Stimulated activated CD4-positive, alpha-beta T cell treated with anti-CD3 and anti-CD28 coated beads, Interleukin-1b, Interleukin-23, amount 100 ng/mL, for 48 hours (primary cell): ENCODE measurements at places on chromosomes 16 and 17.

DNA sequence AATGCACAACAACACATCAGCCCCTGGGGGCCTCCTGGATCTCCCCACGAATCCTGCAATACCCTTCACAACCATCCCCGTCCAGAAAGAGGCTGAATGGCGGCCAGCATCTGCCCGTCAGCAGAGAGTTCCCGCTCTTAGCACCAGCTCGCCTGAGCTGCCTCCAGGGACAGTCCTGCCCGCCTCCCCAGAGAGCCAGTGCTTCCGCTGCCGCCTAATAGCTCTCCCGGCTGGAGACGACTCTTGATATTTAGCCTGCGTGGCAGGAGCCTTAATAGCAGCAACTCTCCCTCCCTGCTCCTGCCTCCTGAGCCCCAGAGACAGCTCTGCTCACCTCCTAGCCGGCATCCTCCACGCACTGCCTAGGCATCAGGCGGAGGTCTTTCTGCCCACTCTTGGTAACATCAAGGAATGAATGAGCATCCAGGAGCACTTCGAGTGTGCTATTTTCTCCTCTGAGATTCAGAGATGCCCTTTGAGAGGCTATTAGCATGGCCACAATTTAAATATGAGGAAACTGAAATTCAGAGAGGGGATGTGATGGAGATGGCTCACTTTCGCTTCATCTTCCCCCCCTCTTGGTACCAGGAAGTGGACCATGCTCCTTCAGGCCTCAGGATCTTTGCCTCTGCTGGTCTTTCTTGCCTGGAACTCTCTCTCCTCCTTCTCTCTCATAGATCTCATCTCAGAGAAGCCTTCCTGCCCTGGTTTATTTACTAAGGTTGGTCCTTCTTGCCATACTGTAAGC is 67.9 kb downstream of the RAI1 start:
- DNase-seq = no peak

DNA sequence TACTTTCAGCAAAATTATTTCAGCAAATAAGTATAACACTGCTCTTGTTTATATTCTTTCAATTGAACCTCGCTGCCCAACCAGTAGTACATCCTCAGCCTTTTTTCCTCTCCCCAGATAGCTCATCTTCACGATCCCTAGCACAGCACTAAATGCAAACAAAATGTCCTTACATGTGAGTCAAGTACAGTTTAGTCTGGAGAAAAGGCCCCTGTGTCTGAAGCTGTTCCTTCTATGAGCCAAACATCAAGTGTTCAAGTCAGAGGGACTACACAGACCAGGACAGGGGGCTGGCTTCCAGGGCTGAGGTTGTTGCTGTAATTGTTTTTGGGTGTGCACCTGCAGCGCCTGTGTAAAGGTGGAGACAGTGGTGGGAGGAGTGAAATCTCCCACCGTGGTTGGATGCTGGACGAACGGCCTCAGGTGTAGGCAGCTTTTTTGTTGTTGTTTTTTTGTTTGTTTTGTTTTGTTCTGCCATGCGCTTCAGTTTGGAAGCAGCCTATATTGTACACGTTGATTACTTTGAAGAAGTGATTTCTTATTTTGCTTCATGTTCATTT is 147.1 kb downstream of the PRKCA start:
- no peak for DNase-seq

DNA sequence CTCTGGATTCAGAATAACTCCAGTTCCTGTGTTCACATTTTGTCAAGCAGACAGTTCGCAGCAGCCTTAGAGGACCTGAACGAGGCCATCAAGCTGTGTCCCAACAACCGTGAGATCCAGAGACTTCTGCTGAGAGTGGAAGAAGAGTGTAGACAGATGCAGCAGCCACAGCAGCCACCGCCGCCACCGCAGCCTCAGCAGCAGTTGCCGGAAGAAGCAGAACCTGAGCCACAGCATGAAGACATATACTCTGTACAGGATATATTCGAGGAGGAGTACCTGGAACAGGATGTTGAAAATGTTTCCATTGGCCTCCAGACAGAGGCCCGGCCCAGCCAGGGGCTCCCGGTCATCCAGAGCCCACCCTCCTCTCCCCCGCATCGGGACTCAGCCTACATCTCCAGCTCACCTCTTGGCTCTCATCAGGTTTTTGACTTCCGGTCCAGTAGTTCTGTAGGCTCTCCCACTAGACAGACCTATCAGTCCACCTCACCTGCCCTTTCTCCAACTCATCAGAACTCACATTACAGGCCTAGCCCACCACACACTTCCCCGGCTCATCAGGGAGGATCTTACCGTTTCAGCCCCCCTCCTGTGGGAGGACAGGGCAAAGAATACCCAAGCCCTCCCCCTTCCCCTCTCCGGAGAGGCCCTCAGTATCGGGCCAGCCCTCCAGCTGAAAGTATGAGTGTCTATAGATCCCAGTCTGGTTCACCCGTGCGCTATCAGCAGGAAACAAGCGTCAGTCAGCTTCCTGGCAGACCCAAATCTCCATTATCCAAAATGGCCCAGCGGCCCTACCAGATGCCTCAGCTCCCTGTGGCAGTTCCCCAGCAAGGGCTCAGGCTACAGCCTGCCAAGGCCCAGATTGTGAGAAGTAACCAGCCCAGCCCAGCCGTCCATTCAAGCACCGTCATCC is 25.9 kb downstream of the CYB561 start:
- no peak for DNase-seq

GRCh38 chr16:70726892-70727361 is 41.1 kb upstream of the MTSS2 start:
- no peak for DNase-seq

DNA sequence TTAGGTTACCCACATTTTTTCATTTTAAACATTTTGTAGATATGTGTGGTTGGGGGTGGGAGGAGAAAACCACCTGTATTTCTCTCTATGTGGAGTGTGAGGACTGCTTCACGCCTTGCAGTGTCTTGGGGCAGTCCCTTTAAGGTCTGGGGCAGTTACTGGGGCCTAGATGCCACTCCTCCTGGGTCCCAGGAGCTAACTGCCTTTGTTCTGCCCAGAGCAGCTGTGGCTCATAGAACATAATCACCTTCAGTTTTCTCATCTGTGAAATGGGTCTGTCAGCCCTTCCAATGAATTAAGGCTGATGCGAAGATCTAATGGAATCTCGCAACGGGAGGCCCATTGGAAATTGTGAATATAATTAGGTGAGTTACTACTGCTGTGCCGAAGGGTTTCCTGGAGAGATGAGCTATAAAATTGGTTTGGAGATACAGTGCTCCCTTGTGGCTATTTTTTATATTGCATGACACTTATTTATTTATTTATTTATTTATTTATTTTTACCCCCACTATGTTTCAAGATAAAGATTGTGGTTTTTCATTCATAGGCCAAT is 22.9 kb downstream of the DHRS7C start:
- no peak for DNase-seq

GRCh38 chr17:82691714-82692113 is 6.8 kb downstream of the RAB40B start:
- DNase-seq = no peak

- DNase-seq = no peak
Observed at GRCh38 chr17:42853004-42853403, 2.0 kb downstream of the AOC3 start.

- no peak for DNase-seq
Observed at GRCh38 chr16:24936151-24936550, 79.0 kb downstream of the ARHGAP17 start.

DNA sequence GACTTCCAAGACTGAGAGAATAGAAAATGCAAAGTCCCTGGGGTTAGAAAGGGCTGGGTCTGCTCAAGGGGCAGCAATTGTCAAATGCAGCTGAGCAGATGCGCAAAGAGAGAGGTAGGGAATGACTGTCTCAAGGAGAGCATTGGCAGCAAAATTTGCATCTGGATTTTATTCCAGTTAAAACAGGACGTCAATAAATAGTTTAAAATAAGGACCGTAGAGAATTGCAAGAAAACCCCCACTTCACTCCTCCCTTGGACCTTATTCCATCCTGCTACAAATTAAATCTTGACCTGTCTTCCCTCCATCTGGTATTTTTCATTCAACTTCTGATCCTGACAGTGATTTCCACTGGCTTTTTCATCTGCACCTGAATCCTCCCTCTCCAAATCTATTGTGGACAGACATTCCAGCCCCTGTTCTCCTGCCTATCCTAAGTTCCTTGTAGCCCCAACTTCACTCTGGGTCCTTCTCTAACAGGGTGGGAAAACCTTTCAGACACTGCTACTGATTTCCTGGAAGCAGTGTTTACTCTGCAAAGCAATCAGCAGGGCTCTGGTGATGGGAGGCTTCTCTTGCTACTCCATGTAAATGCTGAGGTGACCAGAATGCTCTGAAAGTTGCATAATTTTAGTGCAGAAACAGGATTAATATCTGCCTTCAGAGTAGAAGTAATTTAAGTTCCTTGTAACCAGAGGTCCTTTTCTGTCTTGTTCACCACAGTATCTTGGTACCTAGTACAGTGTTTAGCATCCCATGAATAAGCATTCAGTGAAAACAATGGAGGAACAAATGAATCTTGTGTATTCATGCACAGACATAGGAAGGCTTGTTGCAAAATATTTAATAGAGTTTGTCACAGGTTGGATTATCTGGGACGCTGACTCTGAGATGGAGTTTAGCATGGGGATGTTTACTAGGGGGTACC is 79.2 kb downstream of the CDH11 start:
- no peak for DNase-seq

DNA sequence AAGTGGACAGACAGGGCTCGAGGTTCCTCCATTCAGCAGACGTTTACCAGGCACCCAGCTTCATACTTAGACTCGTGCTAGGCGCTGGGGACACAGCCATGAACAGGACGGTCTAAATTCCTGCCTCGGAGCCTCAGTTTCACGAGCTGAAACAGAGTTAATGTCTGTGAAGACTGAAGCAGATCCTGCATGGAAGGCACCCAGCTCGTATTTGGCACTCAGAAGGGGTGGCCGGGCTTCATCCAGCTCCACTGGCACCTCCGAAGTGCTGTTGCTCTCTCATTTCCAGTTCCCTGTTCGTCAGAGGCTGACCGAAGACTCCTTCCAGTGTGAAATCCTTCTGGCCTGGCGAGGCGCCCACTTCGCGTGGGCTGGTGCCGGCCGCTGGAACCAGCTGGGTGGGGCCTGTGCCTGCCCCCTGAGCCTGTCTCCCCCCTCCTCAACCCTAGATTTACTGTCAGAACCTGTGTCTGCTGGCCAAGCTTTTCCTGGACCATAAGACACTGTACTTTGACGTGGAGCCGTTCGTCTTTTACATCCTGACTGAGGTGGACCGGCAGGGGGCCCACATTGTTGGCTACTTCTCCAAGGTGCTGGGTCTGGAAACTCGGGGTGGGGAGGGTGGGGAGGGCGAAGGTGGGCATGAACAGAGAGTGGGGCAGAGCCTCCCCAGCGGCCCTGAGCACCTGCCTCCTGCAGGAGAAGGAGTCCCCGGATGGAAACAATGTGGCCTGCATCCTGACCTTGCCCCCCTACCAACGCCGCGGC is 5.8 kb downstream of the PRSS8 start:
- DNase-seq = no peak

DNA sequence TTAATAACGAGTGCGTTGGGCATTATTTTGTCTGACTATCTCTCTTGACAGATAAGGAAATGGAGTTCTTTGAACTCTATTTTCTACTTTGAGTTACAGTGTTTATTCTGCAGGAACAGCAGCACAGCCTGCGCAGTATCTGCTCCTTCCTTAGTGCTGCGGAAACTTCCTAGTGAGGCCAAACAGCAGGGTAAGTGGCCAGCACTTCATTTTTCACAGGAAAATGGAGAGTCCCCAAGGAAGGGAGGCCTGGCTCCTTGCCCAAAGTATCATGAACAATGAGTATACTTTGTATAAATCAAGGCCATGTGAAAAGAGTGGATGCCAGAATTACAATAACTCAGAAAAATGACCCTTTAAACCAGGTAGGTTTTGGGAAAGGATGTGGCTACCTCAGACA is 140.6 kb downstream of the VPS53 start:
- no peak for DNase-seq

GRCh38 chr16:30965436-30965835 is 7.9 kb downstream of the SETD1A start:
- DNase-seq = no peak

DNA sequence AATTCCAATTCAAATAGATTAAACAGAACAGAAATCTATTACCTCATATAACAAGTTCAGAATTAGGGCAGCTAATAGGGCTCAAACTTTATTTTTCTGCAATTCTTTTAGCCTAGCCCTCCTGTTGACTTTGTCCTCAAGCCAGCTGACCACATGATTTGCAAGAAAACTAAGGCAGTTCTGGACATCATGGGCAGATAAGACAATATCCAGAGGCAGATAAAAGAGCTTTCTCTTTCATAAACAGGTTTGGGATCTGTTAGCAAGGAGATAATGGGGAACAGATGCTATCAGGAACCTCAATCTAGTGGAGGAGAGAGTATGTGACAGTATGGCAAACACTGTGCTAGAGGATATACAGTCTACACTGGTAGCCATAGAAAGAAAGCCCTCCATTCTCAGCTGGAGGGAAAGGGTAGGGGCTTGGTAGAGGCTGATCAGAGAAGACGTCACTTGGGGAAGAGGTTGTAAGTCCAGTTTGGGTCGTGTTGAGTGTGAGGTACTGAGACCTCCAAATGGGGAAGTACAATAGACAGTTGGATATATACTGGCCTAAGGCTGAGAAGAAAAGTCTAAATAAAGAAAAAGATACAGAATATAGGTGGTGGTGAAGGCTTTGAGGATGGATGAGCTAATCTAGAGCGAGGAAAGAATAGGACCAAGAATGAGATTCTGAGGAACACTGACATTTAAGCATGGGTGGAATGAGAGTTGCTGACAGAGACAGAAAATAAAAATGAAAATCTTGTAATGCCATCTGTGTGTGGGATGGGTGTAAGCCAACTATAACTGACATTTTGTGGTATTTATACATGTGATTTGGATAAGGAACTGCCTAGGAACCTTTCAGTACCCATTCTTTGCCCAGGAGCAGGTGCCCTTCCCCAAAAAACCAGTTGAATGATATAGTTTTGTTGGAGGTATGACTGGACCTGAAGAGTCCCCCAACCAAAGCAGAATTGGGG is 67.4 kb downstream of the CYB561 start:
- DNase-seq = no peak

DNA sequence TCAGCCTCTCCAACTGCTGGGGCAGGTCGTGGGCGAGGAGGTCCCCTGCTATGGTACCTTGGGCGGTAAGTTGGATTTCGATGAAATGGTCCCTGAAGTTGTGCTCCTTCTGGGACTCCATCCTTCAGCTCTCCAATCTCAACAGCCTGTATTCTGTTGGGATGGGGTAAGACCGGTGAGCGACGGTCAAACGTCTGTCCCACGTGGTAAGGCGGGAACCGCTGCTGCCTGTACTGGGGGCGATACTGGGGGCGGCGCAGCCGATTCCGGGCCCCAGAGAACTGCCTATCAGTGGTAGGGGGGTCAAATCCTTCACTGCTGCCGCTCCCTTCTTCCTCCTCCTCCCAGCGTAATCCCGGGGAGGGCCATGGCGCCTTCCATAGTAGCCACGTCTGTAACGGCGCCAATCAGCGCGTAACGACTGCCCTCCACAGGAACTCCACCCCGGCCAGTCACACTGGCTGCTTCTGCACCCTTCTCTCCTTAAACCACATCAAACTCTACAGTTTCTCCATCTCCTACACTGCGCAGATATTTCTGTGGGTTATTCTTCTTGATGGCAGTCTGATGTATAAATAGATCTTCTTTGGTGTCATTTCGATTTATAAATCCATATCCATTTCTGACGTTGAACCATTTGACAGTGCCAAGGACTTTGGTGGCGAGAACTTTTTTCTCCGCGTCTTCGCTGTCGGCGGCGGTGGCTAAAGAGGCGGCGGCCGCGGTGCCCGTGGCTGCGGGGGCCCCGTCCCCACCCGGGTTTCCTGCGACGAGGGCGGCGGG is 41.1 kb downstream of the AHSP start:
- no peak for DNase-seq
